ENCODE measurements at places on chromosomes 5 and 9.

GRCh38 chr5:127608077-127608660 lies 40.7 kb upstream of the CTXN3 start:
- DNase-seq = no peak

DNA sequence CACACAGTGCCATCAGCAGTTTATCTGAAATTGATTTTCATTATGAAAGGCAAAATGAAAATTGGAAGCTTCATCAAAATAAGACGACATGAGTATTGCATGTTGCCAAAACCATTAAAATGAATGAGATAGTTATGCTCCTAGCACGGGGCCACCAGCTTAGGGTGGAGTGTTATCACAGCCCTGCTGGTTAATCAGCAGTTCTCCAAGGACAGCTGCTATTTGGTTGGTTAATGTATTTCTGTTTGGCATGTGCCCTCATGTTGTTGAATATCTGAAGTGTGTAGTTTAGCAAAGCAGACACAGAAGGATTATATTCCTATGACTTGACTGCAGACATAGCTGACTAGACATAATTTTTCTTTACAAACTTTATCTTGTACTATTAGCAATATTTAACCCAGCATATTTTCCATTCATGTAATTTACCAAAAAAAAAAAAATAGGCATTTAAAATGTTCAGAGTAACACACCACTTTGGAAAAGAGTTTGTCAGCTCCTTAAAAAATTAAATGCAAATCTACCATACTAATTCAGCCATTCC lies 98.6 kb upstream of the PIK3R1 start:
- DNase-seq = no peak

DNA sequence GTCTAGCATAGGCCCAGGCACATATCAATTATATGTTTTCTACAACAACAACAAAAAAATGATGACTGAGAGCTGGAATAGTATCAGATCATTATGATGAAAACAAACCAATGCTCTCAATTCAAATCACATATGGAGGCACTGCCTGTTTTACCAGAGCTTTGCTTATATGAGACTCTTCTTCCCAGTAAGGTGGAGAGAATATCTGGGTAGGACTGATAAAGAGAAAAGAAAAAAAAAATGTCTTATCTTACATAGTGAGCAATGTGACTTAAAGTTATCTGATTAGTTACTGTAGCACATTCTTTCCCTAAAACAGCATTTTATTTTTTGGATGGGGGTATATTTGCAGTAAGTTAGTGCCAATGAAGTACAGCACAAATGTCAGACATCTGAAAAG lies 154.8 kb downstream of the RAB3C start:
- DNase-seq = no peak

- DNase-seq = peak; percentile 32
These were observed 21.5 kb downstream of the TNFSF8 start for GRCh38 chr9:114908805-114909448.

- DNase-seq = no peak
These were observed at the start of gene HBEGF for GRCh38 chr5:140346348-140347221. HBEGF (minus strand) TSS chr5:140346603; CDS start chr5:140346328, 275 bp downstream.

GRCh38 chr5:141420855-141421488 lies at the start of gene PCDHGA11:
PCDHGA11 (plus strand) TSS chr5:141421051; CDS start chr5:141421228, 177 bp downstream.
- peak; percentile 30 for DNase-seq

GRCh38 chr9:123437201-123437600 lies 81.2 kb downstream of the CRB2 start:
- DNase-seq = no peak

GRCh38 chr5:154967421-154968024 lies 26.6 kb downstream of the MRPL22 start:
- DNase-seq = no peak

DNA sequence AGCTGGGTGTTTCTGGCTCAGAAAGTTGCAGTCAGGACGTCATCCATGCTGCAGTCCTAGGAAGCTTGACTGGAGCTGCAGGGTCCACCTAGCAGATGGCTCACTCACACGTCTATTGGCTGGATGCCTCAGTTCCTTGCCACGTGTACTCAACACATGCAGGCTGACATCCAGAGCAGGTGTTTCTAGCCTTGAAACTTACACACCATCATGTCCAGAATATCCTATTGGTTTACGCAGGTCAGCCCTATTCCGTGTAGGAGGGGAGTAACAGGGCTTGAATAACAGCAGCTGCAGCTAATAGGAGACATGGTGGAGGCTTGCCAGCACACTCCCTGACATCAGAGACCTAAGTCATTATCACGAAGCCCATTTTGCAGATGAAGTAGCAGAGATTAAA lies 473.5 kb downstream of the ACTL7B start:
- DNase-seq = no peak

- no peak for DNase-seq
These were observed 357.9 kb upstream of the CCNH start for GRCh38 chr5:87770601-87771121.

GRCh38 chr5:43854697-43855292 lies 251.8 kb downstream of the NNT start:
- no peak for DNase-seq

GRCh38 chr5:73729329-73729728 lies 103.3 kb downstream of the ARHGEF28 start:
- no peak for DNase-seq

DNA sequence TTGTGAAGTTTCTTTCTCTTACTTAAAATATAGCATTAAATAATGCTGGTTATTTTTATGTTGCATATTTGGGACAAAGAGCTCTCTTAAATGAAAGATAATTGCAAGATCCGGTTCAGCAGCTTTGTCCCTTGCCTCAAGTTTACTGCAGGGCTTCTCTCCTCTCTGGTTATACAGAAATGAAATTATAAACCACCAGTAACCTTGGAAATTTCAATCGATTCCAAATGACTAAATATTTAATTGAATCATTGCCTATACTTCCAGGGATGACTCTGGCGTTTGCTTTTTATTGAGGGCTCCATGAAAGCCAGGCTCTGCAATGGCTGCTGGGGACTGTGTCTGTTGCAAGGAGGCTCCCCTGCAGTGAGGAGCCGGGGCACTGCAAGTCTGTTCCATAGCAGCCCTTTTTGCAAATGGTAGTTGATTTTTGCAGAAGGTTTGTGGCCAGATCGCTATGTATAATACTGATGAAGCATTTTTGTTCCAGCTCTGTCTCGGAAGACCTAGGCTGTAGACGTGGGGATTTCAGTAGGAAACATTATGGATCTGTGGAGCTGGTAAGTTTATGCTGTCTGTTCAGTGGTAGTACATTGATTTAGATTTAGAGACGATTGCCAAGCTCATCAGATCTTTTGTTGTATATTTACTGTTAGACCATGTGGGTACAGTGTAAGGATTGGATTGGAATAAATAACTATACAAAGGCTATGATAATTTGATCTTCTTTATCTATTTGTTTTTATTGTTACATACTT lies at the start of gene GARNL3:
TSS of gene GARNL3 (plus strand) at position 313 of the 758 bp plus-strand sequence. CDS start at position 417, 104 bp downstream.
- no peak for DNase-seq

- no peak for DNase-seq
These were observed 43.6 kb downstream of the GALNT12 start for GRCh38 chr9:98850851-98851729.

DNA sequence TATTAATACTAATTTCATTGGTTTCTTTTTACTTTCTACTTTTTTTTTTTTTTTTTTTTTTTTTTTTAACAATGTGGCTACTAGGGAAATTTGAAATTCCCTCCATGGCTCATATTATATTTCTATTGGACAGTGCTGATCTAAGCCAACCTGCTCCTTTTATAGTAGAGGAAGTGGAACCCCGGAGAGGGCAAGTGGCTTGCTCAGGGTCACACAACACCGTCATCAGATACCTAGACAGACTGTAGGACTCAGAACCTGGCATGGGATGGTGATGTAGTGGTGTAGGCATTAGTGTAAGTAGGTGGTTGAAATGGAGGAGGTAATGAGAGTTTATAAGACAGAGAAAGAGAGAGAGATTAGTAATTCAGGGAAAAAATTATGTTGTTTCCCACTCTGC lies 10.8 kb downstream of the ZNF618 start:
- peak; percentile 25 for DNase-seq

DNA sequence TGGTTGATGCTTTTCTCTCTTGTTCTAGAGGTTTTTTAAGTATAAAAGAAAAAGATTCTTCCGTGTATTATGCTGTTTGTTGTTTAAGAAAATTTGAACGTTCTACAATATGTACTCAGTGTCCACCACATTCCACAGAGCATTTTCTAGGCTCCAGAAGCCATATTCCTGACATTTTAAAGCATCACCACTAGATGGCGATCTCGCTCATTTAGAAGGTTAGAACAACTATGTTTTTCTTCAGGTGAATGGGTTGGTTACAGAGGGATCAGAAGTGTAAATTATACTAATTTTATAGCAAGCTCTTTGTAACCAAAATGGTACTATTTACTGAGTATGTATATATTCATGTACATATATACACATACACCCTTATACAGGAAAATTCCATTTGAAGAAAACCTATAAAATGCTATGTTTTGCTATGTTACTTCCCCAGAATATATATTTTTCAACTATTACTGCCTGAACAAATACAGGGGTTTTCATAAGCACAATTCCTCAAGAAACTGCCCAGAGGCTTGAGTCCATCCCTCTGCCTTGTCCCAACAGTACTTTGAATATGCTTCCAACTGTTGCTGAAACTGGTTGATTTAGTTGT lies 284.3 kb downstream of the CCDC171 start:
- peak; percentile 55 for DNase-seq

- no peak for DNase-seq
These were observed 47.1 kb upstream of the DMRT1 start for GRCh38 chr9:794386-794785.

- no peak for DNase-seq
These were observed 12.6 kb upstream of the SLC12A7 start for GRCh38 chr5:1124205-1125029.

- DNase-seq = no peak
These were observed 20.7 kb upstream of the ROPN1L start for GRCh38 chr5:10420932-10421331.

DNA sequence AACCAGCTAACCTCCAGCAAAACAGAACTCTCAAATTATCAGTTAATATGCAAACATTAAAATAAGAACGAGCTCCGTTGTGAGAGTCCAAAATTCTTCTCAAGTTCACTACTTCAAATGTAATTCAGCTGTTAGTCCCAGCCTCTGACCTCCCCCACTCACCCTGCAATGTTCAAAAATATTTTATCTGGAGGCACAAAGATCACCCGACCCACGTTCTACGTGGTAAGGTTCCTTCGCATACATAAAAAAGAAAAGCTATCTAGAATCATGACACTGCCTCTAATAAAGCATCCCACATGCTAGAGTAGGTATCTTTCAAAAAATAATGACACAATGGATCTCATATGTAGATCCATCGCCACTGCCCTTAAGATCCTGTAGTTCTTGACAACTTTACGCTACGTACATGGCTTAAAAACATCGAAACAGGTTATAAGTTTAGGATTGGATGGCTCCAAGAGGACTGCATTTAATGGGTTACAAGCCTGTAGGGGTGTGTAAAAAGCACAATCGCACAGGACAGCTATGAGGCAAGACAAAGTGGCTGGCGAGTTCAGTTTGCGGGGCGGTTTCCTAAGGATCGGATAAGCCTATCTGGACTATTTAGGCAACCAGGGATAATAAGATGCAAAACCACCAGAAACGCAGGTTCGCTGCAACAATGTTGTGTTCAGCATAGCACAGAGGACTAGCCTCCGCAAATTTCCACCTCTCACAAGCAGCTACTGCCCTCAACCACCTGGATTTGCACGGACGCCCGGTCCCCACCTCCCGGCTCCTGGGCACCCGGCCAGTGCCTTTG lies 969 bp downstream of the CLK4 start:
- no peak for DNase-seq

DNA sequence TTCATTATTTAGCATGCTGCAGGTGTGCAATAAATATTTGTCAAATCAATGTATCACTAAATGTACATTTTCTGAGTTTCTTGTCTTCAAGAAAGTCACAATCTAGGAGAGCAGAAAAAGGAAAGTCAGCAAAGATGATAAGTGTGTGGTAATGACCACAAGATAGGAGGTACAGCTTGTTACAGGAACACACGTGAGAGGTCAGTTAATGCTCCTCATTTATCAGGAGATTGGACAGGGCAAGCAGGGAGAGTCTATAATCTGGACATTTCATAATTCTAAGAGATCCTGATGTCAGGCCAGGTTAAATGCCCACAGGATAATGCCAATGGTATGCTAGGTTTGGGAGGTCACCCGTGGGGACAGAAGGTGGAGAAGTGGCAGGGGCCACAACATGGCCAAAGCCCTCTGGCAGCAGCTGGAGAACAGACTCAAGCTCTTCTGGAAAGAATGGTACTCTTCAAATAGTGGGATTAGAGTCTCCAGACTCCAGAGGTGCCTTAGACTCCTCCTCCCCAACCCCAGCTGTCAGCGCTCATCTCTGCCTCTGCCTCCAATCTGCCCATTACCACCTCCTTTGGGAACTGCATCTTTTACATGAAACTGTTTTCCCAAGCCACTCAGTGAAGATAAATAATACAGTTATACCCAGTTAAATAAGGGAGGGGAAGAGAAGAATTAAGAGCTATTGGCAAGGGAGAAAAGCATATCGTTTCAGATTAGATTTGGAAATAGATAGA lies 114.3 kb downstream of the ASTN2 start:
- no peak for DNase-seq

- no peak for DNase-seq
These were observed 12.7 kb upstream of the TMEM174 start for GRCh38 chr5:73160239-73160671.

- no peak for DNase-seq
These were observed 525.8 kb downstream of the AGTPBP1 start for GRCh38 chr9:85215961-85216360.

DNA sequence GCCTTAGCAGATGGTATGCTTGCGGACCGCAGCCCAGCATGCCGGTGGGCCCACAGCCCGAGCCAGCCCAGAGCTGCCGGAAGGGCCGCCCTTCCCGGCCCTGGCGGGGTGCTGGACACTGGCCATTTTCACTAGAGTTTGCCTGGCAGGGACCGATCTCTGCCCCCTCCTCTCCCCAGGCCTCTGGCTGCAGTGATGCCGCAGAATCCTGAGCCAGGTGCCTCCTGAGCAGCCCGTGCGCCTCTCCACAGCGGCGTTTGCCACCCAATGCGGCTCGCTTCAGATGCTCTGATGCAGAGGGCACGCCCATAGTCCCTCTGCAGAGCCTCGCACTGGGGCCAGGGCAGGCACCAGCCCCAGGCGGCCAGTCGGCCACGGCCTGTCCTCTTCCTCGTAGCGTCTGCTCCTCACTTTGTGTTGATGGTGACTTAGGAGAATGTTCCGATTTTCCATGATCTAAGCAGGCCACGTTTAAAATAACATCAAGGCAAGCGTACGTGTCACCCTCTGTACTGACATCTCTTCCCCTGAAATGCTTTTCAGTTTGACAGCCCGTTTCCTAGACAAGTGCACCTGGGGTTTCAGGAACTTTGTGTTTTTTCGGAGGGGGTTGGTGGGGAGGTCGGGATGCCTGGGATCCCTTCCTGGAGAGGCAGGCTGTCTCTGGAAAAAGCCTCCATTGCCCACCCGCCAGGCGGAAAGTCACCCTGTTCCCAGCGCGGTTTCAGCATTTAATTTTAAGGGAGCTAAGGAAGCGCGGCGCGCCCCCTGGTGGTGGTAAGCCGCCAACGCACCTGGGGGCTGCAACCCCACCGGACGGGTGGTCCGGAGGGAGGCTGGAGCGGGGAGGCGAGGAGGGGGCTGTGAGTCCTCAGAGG lies 29.8 kb upstream of the HMCN2 start:
- DNase-seq = peak; percentile 24
